ENCODE measurements at places on chromosomes 2 and 18.

GRCh38 chr18:48869591-48869990, 81.2 kb downstream of the SMAD7 start:
- DNase-seq: no peak

- no peak for DNase-seq
These were observed 23.0 kb upstream of the ACKR3 start for GRCh38 chr2:236546561-236547002.

DNA sequence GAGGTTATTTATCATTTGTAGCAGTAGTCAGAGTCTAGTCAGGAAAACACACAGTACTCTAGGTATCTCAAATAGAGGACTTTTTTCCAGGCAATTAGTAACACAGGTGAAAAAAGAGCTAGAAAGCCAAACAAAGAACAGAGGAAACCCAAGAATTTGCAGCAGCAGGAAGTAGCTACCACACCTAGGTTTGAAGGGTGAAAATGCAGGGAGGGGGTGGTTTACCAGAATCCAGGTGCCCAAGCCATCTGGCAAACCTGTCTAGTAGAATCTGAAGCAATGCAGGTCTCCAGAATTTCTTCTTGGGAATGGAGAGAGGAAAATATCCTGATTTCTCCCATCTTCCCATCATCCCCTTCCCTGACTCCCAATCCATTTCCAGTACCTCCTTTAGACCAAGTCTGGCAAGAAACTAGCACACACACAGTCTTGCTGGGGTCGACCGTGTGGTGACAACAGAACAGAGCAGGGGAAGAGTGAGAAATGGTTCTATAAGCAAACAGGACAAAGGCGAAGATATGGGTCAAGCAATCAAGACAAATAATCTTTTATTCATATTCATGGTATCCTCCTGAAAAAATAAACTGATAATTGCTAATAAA, 231.9 kb upstream of the MMADHC start:
- no peak for DNase-seq

GRCh38 chr2:235371018-235371417, 122.8 kb upstream of the AGAP1 start:
- no peak for DNase-seq

Measured in stimulated activated CD4-positive, alpha-beta T cell treated with anti-CD3 and anti-CD28 coated beads, TNF-alpha, amount 100 ng/mL, for 1 hour (primary cell).